ENCODE measurements at places on chromosomes 16 and 17.

- no peak for DNase-seq
Observed at GRCh38 chr16:22317625-22318024, 20.4 kb downstream of the POLR3E start.

- no peak for DNase-seq
Observed at GRCh38 chr16:53457670-53458069, 23.4 kb downstream of the RBL2 start.

- DNase-seq, result no peak
Observed at GRCh38 chr16:53515259-53515658, 12.2 kb upstream of the AKTIP start.

DNA sequence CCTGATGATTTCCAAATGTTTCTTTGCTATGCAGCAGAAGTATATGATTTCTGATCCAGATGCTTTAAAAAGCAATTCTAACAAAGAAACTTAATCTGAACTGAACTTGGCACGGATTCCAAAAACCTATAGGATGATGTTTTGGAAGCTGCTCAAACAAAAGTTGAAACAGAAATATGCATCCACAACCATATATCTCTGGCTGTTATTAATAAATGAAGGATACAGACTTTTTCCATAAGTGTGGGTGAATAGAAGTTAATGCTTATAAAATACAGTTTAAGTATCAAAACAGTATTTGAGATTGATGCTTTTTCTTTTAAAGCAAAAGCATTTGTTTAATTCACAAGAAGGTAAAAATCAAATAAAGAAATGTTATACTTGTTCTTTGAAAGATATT, 27.9 kb upstream of the NACA2 start:
- no peak for DNase-seq

Data from SHP77 treated with DMSO at 0.1 percent for 48 hours (cell line).